ENCODE measurements at places on chromosomes 12 and 14.

DNA sequence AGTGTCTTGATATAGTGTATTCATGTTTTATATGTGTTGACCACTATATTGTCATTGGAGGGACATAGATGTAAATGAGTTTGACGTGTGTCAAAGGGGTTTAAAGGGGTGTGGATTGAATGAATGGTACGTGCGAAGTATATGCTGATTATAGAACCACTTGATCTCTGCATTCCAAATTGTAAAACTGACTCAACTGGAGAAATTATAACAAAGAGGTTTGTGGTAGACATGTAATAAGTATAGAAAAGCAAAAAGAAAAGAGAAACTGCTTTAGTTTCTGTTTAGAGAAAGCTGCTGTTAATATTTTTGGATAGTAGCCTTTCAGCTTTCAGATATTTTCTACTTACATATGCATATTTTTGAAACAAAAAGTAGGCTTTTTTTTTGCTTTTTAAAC lies 8.9 kb upstream of the MYRFL start:
- no peak for DNase-seq

DNA sequence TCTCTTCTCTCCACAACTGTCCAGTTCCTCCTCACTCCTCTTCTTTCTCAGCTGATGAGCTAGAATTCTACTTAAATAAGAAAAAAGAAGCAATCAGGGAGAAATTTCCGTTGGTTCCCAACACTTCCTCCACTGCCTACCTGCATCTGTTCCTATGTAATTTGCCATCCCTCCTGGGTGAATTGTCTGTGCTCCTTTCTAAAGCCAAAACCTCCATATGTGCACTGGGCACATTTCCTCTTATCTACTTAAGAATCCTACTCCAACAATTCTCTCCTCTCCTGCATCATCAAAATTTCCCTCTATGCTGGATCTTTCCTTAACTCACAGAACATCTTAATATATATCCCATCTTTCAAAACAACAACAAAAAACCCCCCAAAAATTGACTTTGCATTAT lies 35.2 kb downstream of the GPR65 start:
- DNase-seq: no peak

DNA sequence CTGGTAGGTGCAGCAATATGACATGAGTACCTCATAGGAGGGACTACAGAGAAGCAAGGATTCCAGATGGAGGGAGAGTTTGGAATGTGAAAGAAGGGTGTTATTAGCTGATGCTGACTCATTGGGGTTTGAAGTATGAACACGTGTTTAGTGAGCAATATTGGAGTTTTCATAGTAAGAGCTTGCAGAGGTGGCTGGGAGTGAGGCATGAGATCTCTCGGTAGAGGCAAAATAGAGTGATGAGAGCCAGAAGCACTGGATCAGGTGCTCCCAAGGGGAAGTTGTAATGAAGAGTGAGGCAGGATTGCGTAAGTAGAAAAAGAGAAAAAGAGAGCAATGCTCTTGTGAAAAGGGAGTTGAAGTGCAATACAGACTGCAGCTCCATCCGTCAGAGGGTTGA lies 42.1 kb downstream of the MGST1 start:
- peak; percentile 40 for DNase-seq

GRCh38 chr12:56377310-56377988 lies 14.8 kb upstream of the APOF start:
- peak; percentile 24 for DNase-seq

- DNase-seq: no peak
Observed at GRCh38 chr12:26340649-26341048, 145.3 kb downstream of the SSPN start.

DNA sequence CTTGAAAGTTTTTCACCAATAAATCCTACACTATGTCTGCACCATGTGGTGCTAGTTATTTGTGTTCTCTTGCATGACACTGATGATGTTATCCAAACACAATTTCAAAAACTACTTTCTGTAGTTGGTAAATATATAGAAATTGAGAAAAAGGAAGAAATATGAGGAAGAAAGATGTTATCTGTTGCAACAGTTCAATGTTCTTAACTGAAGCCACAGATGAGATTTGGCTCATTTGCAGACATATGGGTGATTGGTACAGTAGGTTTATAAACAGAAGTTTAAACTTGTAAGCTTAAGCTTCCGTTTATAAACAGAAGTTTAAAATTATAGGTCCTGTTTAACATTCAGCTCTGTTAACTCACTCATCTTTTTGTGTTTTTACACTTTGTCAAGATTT lies at the start of gene CLEC12A:
Gene CLEC12A (plus strand): TSS at position 229 of the 400 bp plus-strand sequence. CDS start 188 bp downstream, outside the sequence.
- DNase-seq: peak; percentile 8

DNA sequence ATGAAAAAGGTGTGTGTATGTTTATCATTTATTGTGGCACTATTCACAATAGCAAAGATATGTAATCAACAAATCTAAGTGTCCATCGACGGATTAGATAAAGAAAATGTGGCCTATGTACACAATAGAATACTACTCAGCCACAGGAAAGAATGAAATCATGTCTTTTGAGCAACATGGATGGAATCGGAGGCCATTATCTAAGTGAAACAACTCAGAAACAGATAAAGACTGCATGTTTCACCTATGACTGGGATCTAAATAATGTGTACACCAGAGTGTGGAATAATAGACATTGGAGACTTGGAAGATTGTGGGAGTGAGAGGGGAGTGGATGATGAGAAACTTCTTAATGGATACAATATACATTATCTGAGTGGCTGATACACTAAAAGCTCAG lies 44.0 kb downstream of the CCER1 start:
- DNase-seq: no peak

- DNase-seq: no peak
Observed at GRCh38 chr14:72515779-72516770, 377.8 kb downstream of the DPF3 start.

- no peak for DNase-seq
Observed at GRCh38 chr12:89704457-89704856, 4.2 kb downstream of the ATP2B1 start.

DNA sequence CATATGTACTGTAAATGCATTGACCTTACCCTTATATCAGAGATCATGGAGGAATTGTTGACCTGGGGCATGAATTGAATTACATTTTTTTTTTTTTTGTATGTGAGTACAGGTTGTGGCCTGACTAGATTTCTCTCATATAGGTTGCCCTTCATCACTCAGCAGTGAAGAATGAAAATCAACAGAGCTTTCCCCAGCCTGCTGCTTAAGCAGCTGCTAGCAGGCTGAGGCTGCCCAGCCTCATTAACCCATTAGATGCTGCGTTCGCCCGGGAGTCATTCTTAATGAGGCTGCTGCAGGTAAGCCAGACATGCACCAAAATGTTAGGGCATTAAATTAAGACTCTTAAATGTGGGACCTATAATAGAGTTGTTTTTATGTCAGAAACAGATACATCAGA lies 236.0 kb downstream of the ETNK1 start:
- DNase-seq: no peak

GRCh38 chr14:68568907-68569897 lies 223.7 kb downstream of the ZFP36L1 start:
- no peak for DNase-seq

DNA sequence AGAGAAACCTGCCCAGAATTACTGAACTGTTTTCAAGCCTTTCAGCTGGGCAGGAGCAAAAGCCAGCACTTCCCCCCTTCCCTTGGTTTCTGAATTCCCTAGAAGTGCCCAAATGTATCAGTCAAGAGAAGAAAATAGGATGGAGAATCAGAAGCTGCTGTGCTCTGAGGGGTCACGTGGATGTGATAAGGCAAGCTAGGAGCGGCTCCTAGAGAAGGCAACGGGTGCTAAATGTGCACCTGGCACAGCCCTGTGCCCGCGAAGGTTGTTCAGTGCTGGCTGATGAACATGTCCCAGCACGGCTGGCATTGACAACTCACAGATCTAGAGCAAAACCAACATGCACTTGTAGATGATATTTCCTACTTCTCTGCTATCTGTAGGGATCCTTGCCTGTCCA lies 8.3 kb downstream of the EMG1 start:
- DNase-seq: no peak

DNA sequence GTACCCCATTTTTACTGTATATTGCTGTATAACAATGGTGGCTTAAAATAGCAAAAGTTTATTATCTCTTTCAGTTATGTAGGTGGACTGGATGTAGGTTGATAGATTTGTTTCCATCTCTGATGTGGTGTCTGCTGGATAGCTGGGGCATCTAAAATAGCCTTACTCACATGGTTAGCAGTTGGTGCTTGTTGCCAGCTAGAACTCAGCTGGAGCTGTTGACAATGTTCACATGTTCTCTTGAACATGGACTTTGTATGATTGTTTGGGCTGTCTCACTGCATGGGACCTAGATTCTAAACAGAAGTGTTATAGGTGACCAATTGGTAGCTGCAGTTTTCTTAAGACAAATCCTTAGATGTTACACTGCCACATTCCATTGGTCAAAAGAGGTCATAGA lies 126.9 kb downstream of the GPHN start:
- DNase-seq: no peak

DNA sequence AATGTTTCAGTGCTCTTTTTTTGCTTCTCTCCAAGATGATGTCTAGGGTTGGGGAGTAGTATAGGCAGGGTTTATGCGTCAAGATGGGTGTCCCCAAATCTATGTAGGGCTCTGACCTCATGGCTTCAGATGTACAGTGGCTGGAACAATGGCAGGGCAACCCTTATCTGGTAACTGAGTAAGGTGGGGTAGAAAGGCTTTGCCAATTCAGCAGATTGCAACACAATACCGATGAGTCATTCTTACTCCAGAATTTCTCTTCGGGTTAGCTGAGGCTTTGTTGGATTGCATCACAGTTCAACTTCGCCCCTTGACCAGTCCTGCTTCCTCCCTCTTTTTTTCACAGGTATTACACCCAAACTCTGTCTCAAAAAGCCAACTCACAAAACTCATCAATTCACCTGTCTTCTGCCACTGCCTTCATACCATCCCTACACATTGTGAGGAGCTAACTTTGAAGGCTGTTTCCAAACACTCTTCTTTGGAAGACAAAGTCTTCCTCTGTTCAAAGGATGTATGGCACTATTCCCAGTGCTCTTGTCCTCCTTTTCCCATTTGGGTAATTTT lies 190.2 kb upstream of the CNOT2 start:
- peak; percentile 76 for DNase-seq

- no peak for DNase-seq
Observed at GRCh38 chr12:4147031-4147481, 126.5 kb upstream of the CCND2 start.

DNA sequence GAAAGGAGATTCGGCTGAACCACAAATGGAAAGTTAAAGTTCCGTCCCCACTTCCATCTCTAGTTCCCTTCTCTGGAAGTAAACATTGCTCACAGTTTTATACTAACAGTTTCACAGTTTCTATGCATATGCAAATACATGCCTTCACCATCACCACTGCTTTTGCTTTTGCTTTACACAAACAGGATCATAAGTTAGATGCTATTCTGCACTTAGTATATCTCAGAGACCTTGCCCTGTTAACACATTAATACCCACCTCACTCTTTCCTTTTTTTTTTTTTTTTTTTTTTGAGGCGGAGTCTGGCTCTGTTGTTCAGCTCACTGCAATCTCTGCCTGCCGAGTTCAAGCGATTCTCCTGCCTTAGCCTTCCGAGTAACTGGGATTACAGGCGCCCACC lies 890 bp downstream of the TEP1 start:
- no peak for DNase-seq

- DNase-seq: peak; percentile 14
Observed at GRCh38 chr14:78933948-78934524, 763.9 kb downstream of the NRXN3 start.

GRCh38 chr14:103311171-103311997 lies 22.7 kb upstream of the EIF5 start:
- DNase-seq: no peak

DNA sequence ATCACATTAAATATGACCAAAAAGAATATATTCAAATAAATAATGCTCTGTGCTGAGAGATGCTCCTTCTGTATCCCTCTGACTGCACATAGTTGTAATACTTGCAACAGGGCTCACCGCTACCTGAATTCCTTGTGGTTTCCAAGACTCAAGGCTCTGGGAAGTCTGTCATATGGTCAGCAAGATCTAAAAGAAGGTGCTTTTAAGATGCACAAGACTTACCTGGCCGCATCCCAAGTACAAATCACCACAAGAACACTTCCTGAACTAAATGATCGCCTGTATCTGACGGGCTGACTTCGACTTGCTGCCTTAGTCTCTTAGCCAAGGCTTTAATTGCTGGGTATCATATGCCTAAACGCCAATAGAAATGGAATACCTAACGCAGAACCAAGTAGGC lies 67.2 kb downstream of the HECTD4 start:
- DNase-seq: no peak

DNA sequence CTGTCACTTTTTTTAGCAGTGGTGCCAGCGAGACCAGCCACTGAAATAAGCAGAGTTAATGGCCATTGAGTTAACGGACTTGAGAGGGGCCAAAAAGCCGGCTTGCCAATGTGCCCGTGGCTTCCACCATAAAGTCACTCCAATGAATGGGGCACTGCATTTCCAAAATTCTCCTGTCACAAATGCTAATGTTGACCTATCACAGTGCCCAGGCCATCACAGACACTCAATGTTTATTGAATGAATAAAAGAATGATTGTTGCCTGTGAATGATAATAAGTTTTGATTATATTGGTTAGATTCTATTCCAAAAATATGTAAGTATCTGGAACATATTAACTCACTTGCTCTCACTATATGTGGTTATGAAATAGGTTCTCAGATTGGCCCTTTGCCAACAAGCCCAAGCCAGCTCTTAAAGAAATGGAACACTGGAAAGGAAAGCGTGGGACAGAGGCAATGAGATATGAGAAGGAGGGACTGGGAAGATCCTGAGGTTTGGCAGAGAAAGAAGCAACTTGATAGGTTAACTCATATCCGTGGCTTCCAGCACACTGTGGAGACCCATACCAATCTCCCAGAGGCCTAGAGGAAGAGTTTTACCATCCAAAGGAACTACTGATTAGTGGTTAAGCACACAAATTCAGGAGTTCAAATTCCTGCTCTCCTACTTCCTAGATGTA lies 108.7 kb downstream of the BTG1 start:
- no peak for DNase-seq

DNA sequence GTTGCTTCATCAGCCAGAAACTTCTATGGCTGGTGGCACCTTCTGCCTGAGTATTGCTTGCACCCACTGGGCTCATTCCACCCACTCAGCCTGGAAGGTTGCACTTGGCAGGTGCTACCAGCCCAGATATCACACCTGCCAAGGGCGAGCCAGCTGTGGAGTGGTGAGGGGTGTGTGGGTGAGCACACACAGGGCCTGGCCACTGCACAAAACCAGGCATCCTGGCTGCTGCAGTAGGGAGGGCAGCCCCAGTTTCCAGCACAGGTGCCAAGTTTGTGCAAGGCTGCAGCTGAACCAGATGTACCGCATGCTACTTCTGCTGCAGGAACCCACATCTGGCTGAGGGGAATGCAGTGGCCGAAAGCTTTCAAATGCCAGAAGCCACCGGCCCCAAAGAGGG lies 1147.8 kb downstream of the FSCB start:
- DNase-seq: no peak

GRCh38 chr12:99282624-99283023 lies 364.9 kb upstream of the GARIN6 start:
- DNase-seq: no peak

GRCh38 chr14:64391113-64391725 lies 3.1 kb downstream of the MTHFD1 start:
- no peak for DNase-seq

- DNase-seq: no peak
Observed at GRCh38 chr12:119593578-119594398, at the start of gene TMEM233. Gene TMEM233 (plus strand): TSS chr12:119593774. CDS start chr12:119593849, 75 bp downstream.

Measured in AG08395 (cell line).